ENCODE measurements at places on chromosomes 7 and 10.

DNA sequence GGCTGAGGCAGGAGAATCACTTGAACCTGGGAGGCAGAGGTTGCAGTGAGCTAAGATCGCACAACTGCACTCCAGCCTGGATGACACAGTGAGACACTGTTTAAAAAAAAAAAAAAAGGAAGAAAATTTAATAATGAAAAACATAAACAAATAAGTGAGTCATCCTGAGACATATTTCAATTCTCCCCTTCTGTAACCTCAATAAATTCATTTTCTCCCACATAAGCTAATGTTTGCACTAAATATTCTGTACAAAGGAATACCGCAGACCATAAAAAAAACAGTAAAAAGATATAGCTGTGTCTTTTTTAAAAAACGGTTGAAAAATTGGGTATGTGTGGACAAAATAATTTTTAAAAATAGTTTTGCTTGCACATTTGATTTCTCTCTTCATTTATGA lies 654.0 kb downstream of the KCNMA1 start:
- no peak for DNase-seq

DNA sequence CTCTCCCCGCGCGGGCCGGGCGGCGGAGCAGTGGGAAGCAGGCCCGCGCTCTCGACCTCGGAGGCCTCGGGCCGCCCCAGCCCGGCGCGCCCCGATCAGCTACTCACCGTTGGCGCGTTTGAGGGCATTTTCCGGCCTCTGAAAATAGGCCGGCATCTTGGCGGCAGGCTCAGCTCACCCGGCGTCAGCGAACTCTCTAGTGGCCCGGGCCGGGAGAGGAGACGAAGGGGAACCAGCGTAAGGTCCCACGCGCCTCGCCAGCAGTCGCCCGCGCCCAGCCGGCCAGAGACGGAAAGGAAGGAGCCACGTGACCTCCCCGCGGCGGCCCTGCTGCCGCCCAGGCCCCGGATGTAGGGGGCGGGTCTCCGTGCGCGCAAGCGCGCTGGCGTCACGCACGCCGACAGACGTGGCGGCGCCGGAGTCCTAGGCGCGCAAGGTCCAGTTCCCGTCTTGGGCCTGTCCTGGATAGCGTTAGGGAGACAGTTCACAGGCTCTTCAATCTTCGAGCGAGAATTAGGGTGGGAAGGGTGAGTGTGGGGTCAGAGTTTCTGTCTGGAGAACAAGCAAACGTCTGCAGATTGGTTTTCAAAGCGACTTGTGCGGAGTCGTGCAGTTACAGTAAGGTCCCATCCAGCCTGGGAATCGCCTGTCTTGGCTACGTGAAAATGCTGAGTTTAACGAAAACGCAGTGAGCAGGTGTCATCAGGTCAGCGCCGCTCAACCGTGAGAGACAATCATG lies at the start of gene EIF3A:
EIF3A (minus strand) TSS at position 297 of the 739 bp plus-strand sequence; CDS start at position 156, 141 bp downstream.
- no peak for DNase-seq

DNA sequence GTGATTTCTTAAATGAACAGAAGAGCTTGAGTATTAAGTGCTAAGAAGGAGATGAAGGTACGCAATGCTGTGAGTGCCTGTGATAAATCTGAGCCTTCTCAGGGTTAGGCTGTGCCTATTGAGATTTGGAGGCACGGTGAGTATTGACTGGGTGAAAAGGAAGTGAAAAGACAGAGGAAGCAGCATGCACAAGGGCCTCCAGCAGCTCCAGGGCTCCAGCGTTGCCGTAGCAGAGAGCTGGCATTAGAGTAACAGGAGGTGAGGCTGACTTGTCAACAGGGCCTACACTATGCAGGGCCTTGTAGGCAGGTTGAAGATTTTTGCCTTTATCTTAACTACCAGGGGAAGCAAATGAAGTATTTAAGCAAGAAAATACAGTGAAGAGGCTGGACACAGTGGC lies 54.1 kb upstream of the PDCD4 start:
- DNase-seq: no peak

DNA sequence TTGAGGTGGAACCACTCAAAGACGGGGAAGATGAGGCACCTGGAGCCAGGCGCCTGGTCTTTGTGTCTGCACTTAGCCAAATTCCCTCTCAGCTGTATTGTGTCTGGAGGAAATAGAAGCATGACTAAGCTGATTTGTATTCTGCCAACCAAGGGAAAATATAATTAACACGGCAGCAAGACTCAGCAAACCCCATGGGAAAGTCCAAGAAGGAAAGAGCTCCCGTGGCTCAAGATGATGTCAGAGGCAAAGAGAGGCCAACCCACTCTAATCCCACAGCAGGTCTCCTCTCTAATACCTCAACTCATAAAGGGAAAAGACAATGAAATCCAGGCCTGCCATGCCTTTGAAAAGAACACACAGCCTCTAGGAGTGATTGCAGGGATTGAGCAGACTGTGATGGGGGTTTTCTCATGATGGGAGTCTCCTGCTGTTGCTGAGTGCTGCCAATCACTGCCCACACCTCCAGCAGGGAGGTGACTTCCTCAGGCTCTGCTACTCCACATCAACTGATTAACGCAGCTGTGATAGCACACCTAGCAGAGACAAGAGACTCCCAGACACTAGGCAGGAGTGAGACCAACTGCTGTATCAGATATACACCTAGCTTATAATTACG lies 255.5 kb upstream of the C7orf33 start:
- no peak for DNase-seq

- peak; percentile 89 for DNase-seq
Measured at GRCh38 chr7:32142649-32143048, 72.4 kb upstream of the PDE1C start.

DNA sequence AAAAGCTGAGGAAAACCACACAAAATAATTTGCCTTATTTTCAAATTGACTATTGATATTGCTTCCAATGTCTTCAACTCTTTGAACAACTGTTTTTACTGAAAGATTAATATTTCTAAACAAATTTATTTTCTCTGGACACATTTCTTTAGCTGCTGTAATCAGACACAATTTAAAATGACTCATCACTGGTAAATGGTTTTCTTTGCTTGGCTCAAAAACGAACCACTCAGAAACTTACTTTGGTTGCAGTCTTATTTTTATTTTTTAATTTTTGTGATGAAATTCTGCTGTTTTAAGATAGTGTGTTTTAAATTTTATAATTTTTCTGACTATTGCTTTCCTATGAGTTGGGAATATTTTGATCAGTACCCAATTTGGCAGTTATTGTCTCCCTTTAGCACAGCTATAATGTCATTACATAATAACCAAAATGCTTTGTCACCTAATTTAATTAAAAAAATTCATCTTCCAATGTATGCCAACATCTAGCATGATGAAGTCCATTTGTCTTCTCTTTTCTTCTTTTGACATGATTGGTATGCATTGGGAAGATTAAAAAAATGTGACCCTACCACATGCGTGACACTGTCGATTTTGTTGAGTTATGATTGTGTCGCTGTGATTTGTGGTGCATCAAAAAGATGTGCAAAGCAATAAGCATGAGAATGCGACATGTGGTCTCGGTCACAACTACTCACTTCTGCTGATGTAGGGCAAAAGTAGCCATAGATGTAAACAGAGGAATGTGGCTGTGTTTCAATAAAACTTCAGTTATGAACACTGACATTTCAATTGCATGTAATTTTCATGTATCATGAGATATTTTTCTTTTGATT lies 222.3 kb downstream of the SUGCT start:
- DNase-seq: no peak

DNA sequence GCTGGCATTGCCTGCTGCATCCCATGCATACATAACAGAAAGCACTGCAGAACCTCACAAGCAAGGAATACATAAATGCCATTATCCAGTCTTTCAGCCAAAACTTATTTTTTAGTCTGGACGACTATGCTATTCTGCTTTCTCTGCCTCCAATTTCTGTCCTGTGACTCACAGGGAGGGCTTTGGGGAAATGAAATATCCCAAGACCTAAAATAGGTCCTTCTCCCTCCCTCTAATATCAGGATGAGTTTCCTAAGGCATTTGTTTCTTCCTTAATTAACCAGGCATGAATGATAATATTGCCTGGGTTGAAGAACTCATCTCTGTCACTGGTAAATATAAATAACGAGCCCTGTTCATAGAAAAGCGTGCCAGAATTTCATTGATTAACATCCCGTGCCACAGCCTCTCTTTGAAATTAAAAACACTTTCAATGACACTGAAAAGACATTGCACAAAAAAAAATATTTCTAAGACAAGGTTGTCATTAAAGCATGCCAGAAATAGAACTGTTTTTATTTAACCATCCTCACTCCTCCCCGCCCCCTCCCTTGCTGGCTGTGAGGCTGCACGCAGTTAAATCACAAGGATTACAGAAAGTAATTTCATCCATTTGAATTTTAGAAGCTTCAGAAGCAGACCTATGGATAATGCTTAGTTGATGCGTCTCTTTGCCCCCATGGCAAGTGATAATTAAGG lies 103.0 kb upstream of the ANKRD1 start:
- DNase-seq: no peak

GRCh38 chr10:79410315-79411094 lies 34.9 kb downstream of the ZCCHC24 start:
- no peak for DNase-seq

DNA sequence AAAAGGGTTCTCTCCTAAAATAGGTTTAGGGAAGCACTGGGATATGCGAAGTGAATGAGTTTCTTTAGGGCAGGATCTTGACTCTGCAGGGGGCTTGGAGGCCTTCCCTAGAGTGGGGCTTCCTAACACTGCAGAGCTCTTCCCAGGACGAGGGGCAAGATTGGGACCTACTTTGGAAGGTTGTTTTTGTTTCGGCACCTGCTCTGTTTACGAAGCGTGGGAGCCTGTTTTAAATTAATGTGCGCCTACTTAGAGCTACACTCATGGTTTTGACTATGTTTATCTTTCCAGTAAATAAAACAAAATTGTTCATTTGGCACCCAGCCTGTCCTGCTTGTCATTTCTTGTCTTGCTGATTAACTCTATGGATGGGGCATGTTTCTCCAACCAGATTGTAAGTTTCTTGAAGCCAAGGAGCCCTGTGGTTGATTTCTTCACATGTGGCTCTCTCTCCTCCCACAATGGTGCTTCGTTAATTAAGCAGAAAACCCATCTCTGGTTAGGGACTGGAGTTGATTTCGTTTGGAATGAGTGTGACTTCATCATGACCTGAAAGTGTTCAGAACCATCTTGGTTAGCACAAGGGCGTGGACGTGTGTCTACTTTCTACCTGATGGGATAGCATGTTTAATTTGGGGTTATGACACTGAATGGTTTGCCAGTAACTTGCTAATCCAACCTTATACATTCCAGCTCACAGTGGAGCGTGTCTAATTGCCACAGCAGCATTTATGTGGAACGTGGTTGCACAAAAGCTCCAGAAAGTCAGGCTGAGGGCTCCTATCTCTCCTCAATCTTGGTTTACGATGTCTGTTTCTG lies 98.1 kb downstream of the TCF7L2 start:
- no peak for DNase-seq

GRCh38 chr10:31963589-31963980 lies 35.0 kb upstream of the ARHGAP12 start:
- no peak for DNase-seq

DNA sequence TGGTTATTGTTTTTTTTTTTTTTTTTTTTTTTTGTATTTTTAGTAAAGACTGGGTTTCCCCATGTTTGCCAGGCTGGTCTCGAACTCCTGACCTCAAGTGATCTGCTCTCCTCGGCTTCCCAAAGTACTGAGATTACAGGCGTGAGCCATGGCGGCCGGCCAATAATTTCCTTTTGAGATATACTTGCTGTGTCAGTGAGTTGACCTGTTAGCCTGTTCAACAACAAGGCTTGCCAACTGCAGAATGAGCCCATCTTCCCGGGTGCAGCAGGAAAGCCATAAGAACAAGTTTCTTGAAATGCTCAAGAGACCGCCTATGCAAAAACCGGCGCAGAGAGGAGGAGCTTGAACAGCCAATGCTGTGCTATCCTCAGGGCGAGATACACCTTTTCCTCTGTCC lies 112.5 kb downstream of the PRPF18 start:
- DNase-seq: no peak

DNA sequence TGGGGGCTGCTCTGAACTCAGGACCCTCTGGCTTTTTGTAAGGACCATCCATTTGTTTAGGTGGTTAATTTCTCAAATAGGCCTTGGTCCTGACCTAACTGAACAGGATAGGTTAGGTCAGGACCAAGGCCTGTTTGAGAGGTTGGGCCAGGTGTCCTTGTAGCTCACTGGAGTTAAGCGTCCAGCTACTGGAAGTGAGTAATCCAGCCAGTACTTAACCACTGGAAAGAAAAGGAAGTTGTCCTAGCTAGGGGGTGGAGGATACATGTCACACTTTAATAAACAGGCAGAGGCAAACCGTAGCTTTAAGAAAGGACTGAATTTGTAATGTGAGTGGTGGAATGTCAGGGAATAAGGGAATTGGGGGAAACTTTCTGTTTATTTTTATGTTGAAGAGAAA lies 96.0 kb downstream of the GPR85 start:
- DNase-seq: no peak

GRCh38 chr10:100727808-100728207 lies 17.6 kb upstream of the PAX2 start:
- DNase-seq: no peak

DNA sequence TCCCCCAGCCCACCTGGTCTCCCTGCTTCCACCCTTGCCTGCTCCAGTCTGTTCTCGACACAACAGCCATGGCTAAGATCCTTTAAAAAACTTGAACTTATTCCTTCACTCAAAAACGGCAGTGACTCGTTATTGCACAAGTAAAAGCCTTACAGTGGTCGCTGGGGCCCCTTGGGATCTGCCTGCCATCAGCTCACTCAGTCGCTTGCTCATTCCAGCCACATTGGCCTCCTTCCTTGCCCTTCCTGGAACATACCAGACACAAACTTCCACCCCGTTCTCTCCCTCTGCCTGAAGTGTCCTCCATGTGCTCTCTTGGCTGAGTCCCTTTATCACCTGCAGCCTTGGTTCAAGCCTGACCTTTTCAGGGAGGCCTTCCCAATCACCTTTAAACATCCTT lies 4.7 kb downstream of the CCNY start:
- DNase-seq: no peak

DNA sequence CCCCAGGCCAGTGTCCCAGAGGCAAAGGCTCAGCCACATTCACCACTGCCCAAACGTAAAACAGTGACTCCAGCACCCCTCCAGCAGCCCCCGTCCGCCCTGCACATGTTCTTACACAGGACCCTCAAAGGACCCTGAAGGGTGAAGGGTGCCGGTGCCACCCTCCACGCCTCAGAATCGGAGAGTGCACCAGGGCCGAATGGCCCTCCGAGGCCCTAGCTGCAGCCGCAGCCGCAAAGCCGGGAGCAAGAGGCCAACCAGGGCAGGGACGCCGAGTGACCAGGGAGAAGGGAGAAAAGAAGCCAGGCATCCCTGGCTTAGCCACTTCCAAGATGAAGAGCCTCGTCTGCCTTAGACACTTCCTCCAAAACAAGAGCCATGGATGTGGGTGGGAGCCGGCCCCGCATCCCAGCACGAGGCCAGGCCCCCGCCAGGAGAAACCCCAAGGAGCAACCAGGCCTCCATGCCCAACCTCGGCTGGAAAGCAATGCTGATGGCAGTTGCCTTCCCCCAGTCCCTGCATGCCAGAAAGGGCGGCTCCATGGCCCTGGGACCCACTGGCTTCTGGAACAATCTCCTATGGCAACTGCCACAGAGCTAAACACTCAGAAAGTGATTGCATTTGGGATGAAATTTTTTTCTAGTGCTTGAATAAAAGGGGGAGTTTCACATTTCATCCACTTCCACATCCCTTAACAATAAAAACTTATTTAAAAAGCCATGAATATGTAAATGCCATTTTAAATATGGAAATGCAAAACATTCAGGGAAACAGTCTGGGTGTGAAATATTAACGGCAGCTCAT lies 92.3 kb downstream of the MAD1L1 start:
- DNase-seq: no peak

- no peak for DNase-seq
Measured at GRCh38 chr10:61486738-61487396, 33.7 kb upstream of the TMEM26 start.

GRCh38 chr7:25322473-25322872 lies 94.2 kb upstream of the NPVF start:
- no peak for DNase-seq
